T-helper 17 cell (primary cell): ENCODE measurements at places on chromosomes 6 and 20. TPM values are rescaled to one million over a fixed set of nuclear protein-coding genes. Genes with fewer than 3 reads are reported as not detected.

BMP5 gene
- not detected for total RNA-seq

HLA-DRB1 gene
- total RNA-seq, result 39.8 TPM

CTSZ gene
- 27.4 TPM for total RNA-seq

DNA sequence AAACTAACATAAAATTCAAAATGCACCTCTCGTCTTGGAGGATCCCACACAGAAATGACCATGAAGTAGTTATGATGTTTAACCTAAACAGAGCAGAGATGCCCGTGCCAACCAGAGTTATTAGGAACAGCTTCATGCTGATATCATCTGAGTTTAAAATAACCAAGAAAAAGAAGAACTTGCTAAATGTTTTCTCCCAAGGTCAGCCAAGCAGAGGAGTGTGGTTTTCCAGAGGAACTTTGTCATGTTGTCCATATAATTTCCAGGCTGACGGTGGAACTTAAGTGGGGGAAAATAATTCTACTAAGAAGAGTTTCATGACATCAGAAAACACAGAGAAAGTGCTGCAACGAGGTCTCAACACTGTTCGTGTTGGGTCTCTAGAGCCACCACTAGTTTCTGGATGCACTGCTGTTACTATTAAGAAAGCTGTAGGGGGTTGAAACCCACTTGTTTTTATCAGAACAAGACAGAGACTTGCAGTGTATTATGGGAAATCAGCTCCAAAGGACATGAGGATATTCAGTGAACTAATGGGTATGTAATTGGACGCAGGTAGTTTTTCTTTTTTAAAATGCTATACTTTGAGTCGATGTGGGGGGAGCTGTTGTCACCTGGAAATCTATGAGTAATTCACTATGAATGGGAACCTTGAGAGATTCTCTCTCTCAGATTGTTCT is 5.2 kb downstream of the AGPAT4 start:
- DNase-seq, result no peak

- DNase-seq, result no peak
Measured at GRCh38 chr20:57809661-57810172, 99.9 kb upstream of the PMEPA1 start.

GRCh38 chr6:110319843-110320242 is 38.3 kb downstream of the METTL24 start:
- DNase-seq, result no peak

- DNase-seq, result no peak
Measured at GRCh38 chr6:134161041-134161440, 108.6 kb upstream of the SLC2A12 start.

DNA sequence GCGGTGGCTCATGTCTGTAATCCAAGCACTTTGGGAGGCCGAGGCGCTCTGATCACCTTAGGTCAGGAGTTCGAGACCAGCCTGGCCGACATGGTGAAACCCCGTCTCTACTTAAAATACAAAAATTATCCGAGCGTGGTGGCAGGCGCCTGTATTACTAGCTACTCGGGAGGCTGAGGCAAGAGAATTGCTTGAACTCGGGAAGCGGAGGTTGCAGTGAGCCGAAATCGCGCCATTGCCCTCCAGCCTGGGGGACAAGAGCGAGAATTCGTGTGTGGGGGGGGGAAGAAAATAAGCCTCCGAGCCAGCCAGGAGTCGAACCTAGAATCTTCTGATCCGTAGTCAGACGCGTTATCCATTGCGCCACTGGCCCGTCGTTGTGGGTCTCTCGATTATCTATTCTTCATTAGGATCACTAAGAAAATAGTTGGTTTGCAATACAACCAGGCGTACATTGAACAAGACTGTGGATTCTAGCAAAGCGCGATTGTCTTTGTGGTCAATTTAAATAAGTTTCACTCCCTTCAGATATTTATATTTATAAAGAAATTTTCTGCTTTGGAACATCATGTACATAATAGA is 33.9 kb upstream of the PRSS16 start:
- no peak for DNase-seq

- DNase-seq, result peak; percentile 60
Measured at GRCh38 chr6:28124350-28124970, at the start of gene ZSCAN16. TSS of gene ZSCAN16 (plus strand) at chr6:28124609. CDS start at chr6:28125444, 835 bp downstream.

DNA sequence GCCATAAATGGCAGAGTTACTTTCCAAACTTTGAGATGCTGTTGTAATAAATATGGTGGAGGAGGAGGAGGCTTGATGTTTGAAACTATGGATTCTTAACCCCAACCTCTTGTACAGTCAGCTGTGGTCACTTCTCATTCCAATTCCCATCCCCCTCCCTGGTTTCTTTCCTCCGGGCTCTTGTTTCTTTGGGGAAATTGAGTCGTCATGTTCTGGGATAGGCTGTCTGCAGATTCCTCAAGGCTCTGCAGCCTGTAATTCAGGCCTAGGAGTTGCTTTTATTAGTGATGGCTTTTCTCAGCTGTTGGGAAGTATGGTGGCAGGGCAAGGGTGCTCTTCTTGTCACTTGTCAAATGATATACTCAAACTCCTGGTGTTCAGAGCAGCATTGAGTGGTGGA is 2.6 kb downstream of the PTK7 start:
- DNase-seq, result no peak
